Stimulated activated CD4-positive, alpha-beta T cell treated with anti-CD3 and anti-CD28 coated beads, Interleukin-15, amount 100 ng/mL, for 1 hour (primary cell): ENCODE measurements at places on chromosomes 16 and 17.

- DNase-seq, result no peak
Measured at GRCh38 chr16:49923411-49923810, 67.5 kb upstream of the ZNF423 start.

GRCh38 chr17:2444382-2444781 lies 43.5 kb upstream of the MNT start:
- DNase-seq, result no peak

DNA sequence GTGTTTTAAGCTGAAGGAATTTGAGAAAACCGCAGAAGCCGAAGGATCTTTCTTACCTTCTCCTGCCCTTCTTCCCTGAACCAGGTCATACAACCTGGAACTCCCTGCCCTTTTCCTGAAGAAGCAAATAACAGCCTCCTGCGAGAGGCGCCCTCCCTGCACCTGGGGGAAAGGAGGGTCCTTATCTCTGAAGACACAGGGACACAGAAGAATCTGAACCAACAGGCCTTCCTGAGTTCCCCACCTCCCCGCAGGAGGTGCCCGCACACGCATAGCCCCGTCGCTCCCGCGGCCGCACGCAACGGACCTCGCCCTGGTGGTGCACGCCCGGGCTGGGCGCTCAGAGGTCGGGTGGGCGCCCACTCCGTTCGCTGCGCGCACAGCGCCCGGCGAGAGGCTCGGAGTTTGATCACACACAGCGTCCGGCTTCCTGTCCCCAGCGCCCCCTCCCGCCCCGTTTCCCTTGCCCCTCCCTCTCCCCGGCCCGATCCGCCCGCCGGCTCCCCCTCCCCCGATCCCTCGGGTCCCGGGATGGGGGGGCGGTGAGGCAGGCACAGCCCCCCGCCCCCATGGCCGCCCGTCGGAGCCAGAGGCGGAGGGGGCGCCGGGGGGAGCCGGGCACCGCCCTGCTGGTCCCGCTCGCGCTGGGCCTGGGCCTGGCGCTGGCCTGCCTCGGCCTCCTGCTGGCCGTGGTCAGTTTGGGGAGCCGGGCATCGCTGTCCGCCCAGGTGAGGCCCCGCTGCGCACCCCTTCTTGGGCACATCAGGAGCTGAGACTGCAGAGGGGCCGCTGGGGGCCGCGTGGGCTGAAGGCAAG lies at the start of gene TNFSF12:
TNFSF12 (plus strand) TSS at position 474 of the 816 bp plus-strand sequence; CDS start at position 570, 96 bp downstream.
- DNase-seq, result peak; percentile 30

GRCh38 chr17:4585638-4585994 lies 1.3 kb downstream of the SMTNL2 start:
- no peak for DNase-seq

- no peak for DNase-seq
Measured at GRCh38 chr16:54460263-54460860, 173.8 kb upstream of the IRX3 start.

DNA sequence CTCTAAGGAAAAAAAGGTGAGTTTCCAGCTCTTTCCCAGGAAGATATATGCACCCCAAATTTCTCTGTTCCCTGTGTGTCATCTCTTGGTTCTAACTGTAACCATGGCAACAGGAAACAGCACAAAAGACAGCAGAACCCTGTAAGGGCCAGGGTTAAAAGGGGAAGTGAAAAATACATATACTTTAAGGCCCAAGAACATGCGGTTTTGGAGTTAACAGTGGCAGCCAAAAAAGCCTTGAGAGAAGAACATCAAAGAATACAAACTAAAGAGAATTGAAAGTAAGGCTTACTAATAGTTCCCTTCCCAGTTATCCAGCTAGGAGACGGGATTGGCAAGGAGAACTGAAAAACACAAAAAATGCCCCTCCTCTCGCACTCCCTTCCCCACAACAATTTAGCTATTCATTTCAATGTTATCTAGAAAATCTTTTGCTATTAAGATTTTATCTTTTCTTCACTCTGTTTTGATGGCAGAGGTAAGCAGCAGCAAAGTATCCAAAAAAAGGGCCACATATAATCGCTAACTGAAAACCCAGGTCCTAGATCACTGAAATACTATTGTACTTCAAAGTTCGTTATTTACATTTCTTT lies 1.5 kb downstream of the SPOP start:
- DNase-seq, result no peak

DNA sequence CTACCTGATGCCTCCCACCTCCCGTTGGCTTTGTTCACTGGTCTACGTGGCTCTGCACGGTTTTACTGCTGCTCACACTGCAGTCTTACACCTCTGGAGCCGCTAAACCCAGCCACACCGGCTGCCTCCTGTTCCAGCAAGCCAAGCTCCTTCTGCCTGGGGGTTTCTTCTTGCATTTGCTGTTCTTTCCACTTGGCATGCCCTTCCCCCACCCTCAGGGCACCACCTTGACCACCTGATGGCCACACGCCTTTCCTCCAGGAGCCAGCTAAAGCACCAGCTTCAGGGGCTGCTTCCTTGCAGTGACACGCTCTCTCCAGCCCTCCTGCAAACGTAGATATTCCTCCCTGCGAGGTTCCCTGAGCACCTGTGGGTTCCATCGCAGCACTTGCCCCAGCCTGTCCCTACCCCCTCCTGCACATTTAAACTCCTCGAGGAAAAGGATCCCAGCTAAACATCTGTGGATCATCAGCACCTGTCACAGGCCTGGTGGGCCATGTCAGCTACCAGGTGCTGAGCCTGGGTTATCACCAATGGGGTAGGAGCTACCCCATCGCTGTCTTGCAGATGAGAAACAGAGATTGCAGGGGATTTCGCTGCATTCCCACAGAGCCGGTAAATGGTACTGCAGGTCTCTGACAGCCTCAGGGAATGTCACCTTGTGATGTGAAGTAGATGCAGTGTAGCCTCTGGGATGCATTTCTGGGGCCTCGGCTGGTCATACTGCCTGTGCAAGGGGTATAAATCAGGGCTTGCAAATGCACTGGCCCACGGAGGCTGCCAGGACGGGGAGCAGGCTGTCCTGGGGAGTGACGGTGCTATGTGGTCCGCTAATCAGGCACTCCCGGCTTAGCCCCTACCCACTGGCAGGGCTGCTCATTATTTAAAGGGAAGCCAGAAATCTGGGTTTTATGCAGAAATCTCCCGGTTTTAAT lies 285.2 kb downstream of the CPPED1 start:
- DNase-seq, result no peak

GRCh38 chr17:66527335-66527734 lies 224.9 kb downstream of the PRKCA start:
- DNase-seq, result no peak

DNA sequence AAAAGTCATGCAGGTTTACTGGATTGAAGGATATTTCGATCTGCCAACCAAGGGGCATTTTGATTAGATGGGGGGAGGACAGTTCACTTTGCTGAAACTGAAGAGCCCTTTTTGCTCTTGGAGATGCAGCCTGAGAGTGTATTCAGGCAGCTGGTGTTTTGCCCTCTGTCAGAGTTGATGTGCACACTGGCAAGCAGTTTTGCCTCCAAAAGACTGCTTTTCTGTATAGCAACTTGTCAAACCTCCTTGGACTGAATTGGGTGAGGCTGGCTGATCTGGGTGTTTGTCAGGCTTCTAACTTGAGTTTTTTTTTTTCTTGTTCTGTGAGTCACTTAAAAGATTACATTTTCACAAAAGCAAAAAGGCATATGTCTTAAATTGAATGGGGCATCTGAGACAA lies 22.6 kb upstream of the ANKFN1 start:
- no peak for DNase-seq

DNA sequence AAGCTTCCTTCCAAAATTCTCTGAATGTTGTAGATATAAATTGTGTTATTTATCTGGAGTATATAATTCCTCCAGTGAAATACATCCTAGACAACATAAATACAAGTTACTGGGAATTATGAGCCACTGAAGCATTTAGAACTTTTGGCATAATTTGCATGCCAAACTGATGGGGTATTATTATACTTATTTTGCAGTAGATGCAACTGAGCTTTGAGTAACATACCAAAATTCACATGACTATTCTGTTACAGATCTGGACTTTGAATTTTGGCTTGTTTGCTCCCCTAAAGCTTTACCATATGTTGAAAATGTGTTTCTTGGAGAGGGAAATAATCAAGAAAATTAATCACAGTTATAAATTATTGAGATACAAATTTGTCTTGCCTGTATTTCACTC lies 372.5 kb downstream of the CDH11 start:
- DNase-seq, result no peak

DNA sequence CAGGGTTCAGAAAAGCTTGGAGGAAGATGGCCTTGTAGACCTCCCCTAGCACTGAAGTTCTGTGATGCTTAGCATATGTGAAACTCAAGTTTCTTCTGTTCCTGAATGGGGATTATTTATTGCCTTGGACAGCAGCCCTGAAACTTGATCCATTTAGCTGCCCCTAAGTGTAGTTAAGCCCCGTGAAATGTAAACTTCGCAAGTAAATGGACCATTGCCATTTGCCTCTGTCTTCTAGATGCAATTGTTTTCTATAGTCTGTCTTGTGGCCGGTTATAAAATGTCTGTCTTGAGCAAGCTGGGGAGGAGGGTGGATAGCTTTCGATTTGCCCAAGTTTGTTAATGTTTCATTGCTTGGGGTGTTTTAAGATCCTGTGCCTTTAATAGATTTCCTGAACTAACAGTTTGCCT lies 261.8 kb downstream of the CDH13 start:
- DNase-seq, result no peak
